Naive thymus-derived CD4-positive, alpha-beta T cell (primary cell): ENCODE measurements at places on chromosomes 16 and 17.
A peak's percentile ranks its signal among the peaks of the same experiment; 100 is the strongest.

- no peak for DNase-seq
Measured at GRCh38 chr16:79131321-79132075, 469.0 kb downstream of the MAF start.

- no peak for DNase-seq
Measured at GRCh38 chr16:53112015-53112414, 57.2 kb downstream of the CHD9 start.

GRCh38 chr16:8943966-8944759 lies 19.5 kb downstream of the USP7 start:
- DNase-seq = no peak

DNA sequence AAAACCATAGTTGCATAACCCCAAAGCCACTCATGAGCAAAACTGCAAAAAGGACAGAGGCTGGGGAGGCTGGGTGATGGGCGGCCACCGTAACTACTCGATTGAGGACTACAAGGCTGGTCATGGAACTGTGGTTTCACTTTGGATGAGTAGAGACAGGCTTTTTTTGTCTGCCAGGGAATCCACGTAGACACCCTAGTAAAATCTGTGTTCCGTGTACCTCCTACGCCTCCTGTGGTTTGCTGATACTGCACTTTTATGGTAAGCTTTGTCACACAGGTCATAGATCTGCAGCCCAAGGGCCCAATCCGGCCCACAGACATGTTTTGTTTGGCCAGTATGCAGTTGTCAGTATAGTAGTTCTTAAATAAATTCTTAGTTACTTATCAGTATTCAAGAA lies 2.2 kb upstream of the TLCD3B start:
- DNase-seq = no peak

GRCh38 chr16:49598383-49599170 lies 225.0 kb downstream of the C16orf78 start:
- DNase-seq = no peak

GRCh38 chr17:81487487-81488275 lies 24.9 kb downstream of the ACTG1 start:
- peak; percentile 88 for DNase-seq
